Left lung (tissue), 14 donors: ENCODE measurements at places on chromosomes 12 and 14.

DNA sequence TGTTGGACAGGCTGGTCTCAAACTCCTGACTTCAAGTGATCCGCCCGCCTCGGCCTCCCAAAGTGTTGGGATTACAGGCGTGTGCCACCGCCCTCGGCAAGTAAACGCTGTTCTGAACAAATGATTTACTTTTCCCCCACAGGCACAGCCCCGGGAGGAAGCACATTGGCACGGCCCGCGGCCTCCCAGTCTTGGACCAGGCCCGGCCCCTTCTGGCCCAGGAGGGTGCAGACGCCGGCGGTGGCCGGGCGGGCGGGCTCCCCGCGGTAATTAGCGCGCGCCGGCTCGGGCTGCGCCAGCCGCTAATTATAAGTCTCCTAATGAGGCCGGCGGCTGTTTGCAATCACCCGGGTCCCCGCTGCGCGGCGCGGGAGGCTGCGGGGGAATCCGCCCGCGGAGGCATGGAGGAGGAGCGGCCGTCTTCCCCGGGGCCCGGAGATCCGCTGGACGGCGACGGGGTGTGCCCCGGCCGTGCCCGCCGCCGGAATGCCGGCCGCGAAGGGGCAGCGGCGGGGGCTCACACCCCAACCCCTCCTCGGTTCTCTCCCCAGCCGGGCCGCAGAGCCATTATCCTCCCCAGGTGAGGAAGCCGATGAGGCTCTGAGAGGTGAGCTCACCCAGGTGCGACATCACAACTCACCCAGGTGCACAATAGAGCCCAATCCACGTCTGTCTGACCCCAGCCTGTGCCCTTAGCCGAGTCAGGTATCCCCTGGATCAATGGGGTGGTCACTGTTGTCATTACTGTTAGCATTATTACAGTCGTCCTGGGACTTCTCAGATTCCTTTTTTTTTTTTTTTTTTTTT, 3.3 kb upstream of the POP5 start:
- H3K27ac ChIP-seq, result no peak overlapping the region
- H3K4me3 ChIP-seq, result peak overlapping the region; percentile 41
- peaks cover 6% of the 10 kb centered on the region for H3K36me3 ChIP-seq

GRCh38 chr12:131141514-131141913, 187.8 kb downstream of the ADGRD1 start:
- peaks cover 10% of the 10 kb centered on the region for H3K36me3 ChIP-seq
- DNase-seq, result no peak
- H3K27me3 ChIP-seq, result no peaks in the 10 kb centered on the region

DNA sequence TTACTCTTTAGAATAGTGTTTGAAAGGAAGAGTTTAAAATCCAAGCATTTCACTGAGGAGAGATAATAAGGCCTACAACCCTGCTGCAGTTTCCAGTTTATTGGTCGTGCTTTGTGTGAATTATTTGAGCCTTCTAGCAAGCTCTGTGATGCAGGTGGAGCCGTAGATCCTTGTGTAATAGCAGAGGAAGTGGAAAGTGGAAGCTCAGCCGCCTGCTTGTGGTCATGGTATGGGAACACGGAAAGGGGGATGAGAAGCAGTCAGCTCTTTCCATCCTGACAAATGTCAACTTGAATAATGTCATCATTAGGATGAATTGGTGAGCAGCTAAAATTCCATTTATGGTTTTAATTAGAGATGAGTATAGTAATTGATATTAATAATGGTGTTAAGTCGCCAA, 29.1 kb downstream of the SYNE2 start:
- H3K4me1 ChIP-seq, result no peaks in the 10 kb centered on the region
- no peak for DNase-seq
- no peak overlapping the region for H3K4me3 ChIP-seq
- H3K36me3 ChIP-seq, result no peaks in the 10 kb centered on the region
- H3K27ac ChIP-seq, result no peak overlapping the region
- H3K27me3 ChIP-seq, result peaks cover 8% of the 10 kb centered on the region

GRCh38 chr12:89206390-89206789, 145.9 kb downstream of the DUSP6 start:
- H3K36me3 ChIP-seq, result no peaks in the 10 kb centered on the region
- no peak for DNase-seq
- no peak overlapping the region for H3K4me3 ChIP-seq

DNA sequence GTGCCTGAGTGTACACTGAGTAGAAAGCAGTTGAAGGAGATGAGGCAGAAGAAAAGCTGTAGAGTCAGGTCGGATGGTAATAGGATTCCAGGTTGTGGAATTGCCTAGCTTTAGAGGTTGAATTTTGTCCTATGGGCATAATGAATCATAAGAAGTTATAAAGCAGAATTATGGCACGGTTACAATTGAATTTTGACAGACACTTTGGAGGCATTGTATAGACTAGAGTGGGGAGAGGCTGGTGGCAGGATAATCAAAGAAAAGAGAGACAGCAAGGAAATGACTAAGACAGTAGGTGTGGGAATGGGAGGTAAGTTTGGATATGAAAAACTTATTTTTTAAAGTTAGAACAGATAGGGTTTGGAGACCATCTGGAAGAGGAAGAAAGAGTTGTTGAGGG, 102.6 kb downstream of the NTN4 start:
- no peak for DNase-seq
- no peak overlapping the region for H3K27ac ChIP-seq
- no peak overlapping the region for H3K4me3 ChIP-seq
- H3K4me1 ChIP-seq, result no peaks in the 10 kb centered on the region

GRCh38 chr14:24818058-24818822, 184.2 kb upstream of the GZMB start:
- no peaks in the 10 kb centered on the region for H3K27me3 ChIP-seq
- no peak for DNase-seq
- no peak overlapping the region for H3K4me3 ChIP-seq
- peaks cover 4% of the 10 kb centered on the region for H3K4me1 ChIP-seq
- H3K36me3 ChIP-seq, result no peaks in the 10 kb centered on the region

DNA sequence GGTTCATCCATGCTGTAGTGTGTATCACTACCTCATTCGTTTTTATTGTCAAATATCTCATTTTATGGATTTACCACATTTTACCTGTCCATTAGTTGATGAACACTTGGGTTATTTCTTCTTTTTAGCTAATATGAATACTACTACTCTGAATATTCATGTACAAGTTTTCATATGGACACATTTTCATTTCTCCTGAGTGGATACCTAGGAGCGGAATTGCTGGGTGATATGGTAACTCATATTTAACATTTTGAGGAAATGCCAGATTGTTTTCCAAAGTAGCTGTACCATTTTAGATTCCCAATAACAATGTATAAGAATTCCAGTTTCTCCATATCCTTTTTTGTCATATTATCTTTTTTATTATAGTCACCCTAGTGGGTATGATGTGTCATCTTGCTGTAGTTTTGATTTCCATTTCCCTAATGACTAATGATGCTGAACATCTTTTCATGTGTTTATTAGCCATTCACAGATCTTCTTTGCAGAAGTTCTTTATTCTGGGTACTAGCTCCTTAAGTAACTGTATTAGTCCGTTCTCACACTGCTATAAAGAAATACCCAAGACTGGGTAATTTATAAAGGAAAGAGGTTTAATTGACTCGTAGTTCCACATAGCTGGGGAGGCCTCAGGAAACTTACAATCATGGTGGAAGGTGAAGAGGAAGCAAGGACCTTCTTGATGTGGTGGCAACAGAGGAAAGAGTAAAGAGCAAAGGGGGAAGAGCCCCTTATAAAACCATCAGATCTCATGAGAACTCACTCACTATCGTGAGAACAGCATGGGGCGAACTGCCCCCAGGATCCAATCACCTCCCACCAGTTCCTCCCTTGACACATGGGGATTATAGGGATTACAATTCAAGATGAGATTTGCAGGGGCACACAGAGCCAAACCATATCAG, 11.9 kb downstream of the NRDE2 start:
- H3K27me3 ChIP-seq, result no peaks in the 10 kb centered on the region
- H3K36me3 ChIP-seq, result peaks cover 29% of the 10 kb centered on the region
- no peaks in the 10 kb centered on the region for H3K4me1 ChIP-seq
- H3K4me3 ChIP-seq, result no peak overlapping the region

DNA sequence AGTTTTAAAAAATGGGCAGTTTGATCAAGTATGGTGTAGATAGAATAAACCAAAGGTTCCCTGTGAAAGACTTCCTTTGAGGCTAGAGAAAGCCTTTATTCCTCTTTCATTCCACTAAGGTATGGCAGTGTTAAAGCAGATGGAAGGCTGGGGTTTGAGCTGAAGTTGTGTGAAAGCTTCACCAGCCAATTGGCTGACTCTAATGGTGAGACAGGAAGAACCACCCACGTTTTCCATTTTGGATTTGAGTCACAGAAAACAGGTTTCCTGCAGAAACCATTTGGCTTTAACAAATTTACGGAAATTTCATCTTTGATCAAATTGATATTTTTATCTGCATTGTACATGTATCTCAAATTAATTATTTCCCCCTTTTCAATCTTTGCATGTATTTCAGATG, 455.0 kb downstream of the PCNX1 start:
- no peaks in the 10 kb centered on the region for H3K36me3 ChIP-seq
- no peak overlapping the region for H3K4me3 ChIP-seq

DNA sequence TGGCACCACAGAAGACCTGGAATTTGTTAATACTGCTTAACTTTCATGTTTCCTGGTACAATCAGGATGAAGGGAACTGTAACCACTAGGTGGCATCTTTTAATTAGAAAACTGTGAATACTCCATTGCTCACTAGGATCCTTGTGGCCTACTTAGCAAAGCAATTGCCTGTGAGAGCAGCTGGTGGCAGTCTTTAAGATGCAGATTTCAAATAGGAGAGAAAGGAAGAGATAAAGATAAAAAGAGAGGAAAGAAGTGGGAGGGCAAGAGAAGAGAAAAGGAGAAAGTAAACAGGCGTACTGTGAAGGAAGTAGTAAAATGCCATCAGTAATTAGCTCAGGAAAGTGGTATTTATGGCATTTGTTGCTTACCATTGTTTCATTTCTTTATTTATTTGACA, 114.5 kb downstream of the RAD51B start:
- H3K36me3 ChIP-seq, result no peaks in the 10 kb centered on the region
- DNase-seq, result no peak
- no peaks in the 10 kb centered on the region for H3K4me1 ChIP-seq
- no peak overlapping the region for H3K4me3 ChIP-seq
